ENCODE measurements at places on chromosomes 3 and 15. TPM values are rescaled to one million over a fixed set of nuclear protein-coding genes. Genes with fewer than 3 reads are reported as not detected.
A peak's percentile ranks its signal among the peaks of the same experiment; 100 is the strongest.

GRCh38 chr15:97992823-97993222, 32.3 kb downstream of the ARRDC4 start:
- H3K4me3 ChIP-seq: no peak overlapping the region
- no peak for DNase-seq
- H3K27me3 ChIP-seq: peaks cover 13% of the 10 kb centered on the region
- no peaks in the 10 kb centered on the region for H3K36me3 ChIP-seq
- H3K4me1 ChIP-seq: no peaks in the 10 kb centered on the region

Gene AADAC
- 0.47 TPM for total RNA-seq

- H3K27me3 ChIP-seq: no peaks in the 10 kb centered on the region
- H3K4me3 ChIP-seq: no peak overlapping the region
- H3K27ac ChIP-seq: peak overlapping the region; percentile 51
- H3K4me1 ChIP-seq: peaks cover 62% of the 10 kb centered on the region
- DNase-seq: peak; percentile 39
Observed at GRCh38 chr15:52008698-52009434, 10.2 kb upstream of the MAPK6 start.

DNA sequence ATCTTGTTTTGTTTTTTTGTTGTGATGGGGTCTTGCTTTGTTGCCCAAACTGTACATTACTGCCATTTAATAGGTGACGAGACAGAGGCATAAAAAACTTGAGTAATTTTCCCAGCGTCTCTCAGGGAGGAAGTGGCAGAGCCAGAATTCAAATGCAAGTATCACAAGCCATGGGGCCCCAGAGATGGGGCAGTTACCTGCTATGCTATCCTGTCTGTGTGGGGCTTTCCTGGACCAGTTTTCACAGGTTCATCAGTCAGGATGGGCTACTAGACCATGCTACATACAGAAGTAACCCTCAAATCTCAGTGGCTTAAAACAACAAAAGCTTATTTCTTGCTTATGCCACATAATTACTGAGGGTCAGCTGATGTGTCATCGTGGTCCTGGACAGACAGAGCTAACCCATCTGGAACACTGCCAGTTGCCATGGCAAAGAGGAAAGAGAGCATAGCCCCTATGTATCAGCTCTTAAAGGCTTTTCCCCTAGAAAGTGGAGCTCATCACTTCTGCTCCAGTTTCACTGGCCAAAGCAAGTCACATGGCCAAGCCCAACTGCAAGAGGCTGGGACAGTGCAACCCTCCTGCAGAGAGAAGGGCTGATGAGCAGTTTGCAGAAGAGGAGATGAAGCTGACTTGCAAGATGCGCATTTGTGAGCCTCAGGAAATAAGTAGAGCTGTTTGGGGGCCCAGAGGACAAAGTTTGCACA, 31.7 kb upstream of the SYNM start:
- H3K4me3 ChIP-seq: no peak overlapping the region
- no peaks in the 10 kb centered on the region for H3K4me1 ChIP-seq
- no peak overlapping the region for H3K27ac ChIP-seq
- no peaks in the 10 kb centered on the region for H3K36me3 ChIP-seq

Gene NOX5
- not detected for total RNA-seq

GRCh38 chr15:85099195-85099803, 117.6 kb downstream of the PDE8A start:
- H3K4me3 ChIP-seq: no peak overlapping the region
- H3K27ac ChIP-seq: no peak overlapping the region
- DNase-seq: no peak
- no peaks in the 10 kb centered on the region for H3K27me3 ChIP-seq
- H3K36me3 ChIP-seq: peaks cover 40% of the 10 kb centered on the region

Gene PYGO1
- 0.07 TPM for total RNA-seq

Gene CMTM8
- total RNA-seq: not detected
